ENCODE measurements at places on chromosomes 3 and 15. TPM values are rescaled to one million over a fixed set of nuclear protein-coding genes. Genes with fewer than 3 reads are reported as not detected.

GRCh38 chr15:60121845-60122244, 117.7 kb downstream of the FOXB1 start:
- DNase-seq = no peak

DNA sequence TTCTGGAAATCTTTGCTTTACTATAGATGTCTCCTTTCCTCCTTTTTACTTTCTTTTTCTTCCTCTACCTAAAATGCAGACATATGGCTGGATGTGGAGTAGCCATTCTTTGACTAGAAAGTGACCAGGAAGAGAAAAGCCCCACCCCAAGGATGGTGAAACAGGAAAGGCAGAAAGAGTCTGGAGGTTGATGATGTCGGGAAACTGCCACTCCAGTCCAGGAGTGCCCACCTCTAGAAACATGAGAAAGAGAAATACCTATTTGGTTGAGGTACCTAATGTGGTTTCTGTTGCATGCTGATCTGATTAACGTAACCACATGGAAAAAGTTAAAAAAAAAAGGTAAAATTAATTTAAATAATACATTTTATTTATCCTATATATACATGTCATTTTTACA, 55.2 kb upstream of the SSR3 start:
- DNase-seq = no peak

The ROBO1 gene
- total RNA-seq = 12.3 TPM

- DNase-seq = no peak
Observed at GRCh38 chr15:77667338-77668234, 34.9 kb upstream of the LINGO1 start.

DNA sequence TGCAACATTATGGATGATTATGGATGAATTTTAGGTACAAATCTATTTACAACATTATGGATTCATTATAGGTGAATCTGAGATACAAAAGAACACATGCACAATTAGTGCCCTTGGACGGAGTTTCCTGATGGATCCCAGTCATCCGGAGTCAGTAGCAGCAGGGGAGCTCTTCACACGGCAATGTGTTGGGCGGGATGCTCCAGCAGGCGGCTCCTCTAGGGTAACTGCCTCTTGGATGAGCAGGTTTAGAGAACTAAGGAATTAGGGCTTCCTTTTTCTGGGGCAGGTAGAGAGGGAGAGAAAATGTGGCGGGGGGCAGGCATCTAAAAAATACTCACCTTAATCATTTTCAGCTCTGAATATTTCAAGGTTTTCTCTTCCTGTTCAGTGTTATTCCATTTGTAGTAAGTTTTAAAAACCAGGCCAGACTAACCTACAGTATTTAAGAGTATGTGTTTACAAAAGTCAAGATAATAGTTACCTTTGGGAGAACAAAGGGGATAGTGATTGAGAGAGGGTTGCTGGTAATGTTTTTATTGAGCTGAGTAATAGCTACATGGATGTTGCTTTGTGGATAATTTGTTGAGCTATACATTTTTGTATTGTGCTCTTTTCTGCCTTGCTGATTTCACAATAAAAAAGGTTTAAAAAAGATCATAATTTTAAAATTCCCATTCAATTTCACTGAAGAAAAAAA, 27.4 kb upstream of the GOLM2 start:
- DNase-seq = no peak

- no peak for DNase-seq
Observed at GRCh38 chr3:148008591-148008990, 599.4 kb downstream of the ZIC1 start.

- DNase-seq = no peak
Observed at GRCh38 chr3:129418041-129418973, 10.1 kb downstream of the EFCAB12 start.

The MEGF11 gene
- not detected for total RNA-seq

The ERICH6 gene
- total RNA-seq = not detected

GRCh38 chr15:40439960-40440742, 602 bp upstream of the BAHD1 start:
- DNase-seq = peak; percentile 57

DNA sequence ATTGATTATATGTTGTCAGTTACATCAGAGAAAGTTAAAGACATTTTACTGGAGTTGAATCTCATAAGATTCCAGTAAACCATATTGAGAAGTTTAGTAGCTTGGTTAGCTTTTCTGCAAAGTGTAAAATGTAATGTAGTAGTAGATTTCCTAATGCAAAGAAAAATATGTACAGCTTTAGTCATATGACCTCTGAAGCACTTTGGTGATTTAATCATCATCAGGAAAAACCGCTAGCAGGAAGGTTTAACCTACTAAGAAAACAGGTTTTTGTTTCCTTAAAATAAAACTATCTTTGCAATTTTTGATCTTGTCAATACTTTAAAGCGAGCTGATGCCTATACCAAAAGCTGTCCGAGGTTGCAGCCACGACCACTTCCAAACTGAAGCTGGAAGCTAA, 364.6 kb upstream of the ZNF385D start:
- no peak for DNase-seq

GRCh38 chr3:120726791-120727190, 15.5 kb downstream of the RABL3 start:
- no peak for DNase-seq

The CSPG4 gene
- total RNA-seq = 54.3 TPM

DNA sequence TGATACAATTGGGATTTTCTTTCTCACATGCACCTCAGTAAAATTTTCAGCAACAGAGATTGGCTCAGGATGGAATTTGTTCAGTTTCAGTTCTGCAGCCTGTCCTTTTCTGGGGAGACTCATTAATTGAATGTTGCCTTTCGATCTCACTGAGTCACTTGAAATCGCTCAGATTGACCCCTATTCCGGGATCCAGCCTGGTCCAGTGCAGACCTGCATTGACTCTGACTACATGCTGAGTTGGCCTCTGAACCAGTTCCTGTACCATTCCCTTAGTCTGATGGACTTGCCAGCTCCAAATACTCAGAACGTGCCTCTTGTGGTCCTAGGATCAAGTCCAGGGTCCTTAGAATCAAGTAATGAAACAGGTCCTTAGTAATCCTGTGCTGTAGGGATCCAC, 9.4 kb downstream of the IGF1R start:
- no peak for DNase-seq

DNA sequence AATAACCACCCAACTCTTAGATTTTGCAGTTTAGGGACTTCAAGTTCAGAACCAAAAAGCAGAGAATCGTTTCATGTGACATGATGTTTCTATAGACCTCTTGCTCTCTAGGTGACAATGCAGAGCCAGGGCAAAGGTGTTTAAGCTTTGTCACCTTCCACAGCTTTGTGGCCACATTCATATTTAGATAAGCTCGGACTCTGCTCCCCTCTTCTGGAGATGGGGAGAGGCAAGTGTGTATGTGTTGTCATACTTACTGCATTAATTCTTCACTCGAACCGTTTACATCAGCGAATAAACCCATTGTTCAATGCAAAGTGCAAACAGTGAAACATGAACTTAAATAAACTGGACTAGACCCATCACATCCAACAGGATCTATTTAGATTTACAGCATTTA, 33.2 kb downstream of the ST3GAL6 start:
- DNase-seq = no peak

DNA sequence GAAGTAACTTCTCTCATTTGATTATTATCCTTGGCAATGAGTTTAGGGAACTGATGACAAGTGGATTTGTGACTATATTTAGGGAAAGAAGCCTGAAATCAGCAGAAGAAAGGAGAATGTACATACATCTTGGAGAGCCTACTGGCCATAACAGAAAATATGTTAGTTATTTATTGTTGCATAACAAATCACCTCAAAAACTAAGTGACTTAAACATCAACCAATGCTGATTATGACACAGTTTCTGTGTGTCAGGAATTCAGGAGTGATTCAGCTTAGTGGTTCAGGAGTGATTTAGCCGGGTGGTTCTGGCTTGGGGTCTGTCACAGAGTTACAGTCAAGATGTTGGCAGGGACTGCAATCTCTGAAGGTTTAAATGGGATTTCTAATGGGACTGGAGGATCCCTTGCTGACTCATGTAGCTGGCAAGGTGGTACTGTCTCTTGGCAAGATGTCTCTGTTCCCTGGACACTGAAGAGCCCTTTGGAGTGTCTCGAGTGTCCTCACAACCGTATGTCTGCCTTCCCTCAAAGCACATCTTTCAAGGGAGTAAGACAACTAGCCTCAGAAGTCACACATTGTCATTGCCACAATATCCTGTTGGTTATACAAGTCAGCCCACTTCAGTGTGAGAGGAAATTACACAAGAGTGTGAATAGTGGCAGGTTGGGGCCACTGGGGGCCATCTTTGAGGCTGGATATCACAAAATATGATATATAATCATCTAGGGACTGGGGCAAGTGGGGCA, 248.9 kb downstream of the SV2B start:
- DNase-seq = no peak

The PLSCR5 gene
- not detected for total RNA-seq

The PLSCR2 gene
- total RNA-seq = not detected

- DNase-seq = no peak
Observed at GRCh38 chr3:3194861-3195260, 15.4 kb upstream of the CRBN start.

DNA sequence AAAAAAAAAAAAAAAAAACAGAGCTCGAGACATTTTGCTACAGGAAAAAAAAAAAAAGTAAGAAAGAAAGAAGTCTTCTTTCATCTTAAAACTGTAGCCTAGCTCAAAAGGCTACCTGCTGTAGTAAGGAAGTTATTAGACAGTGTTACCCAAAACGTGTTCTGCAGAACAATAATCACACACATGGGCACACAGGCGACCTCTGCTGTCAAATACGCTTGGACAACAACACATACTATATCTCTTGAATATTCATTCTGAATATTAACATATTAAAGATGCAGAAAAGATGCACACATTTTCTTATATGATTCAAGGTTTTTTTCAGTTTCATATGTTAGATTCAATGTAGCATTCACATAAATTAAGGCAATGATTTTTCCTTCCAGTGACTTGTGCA, 215.8 kb downstream of the ROBO1 start:
- no peak for DNase-seq

The KBTBD13 gene
- 1.3 TPM for total RNA-seq

Measured in uterus (tissue), 4 donors.